ENCODE measurements at places on chromosomes 7 and 10. TPM values are rescaled to one million over a fixed set of nuclear protein-coding genes. Genes with fewer than 3 reads are reported as not detected.

ADAM12 gene
- 4.3 TPM for total RNA-seq

WDFY4 gene
- not detected for total RNA-seq

ZPBP gene
- total RNA-seq: not detected

STK32C gene
- 48.8 TPM for total RNA-seq

ABCC2 gene
- 138 TPM for total RNA-seq

SPDYE9 gene
- total RNA-seq: not detected

ACSM6 gene
- not detected for total RNA-seq

ZCWPW1 gene
- total RNA-seq: 1.1 TPM

DAGLB gene
- total RNA-seq: 20.2 TPM

C7orf25 gene
- total RNA-seq: 3.2 TPM

IFIT3 gene
- 5.0 TPM for total RNA-seq

RBM20 gene
- total RNA-seq: 2.6 TPM

GIMAP5 gene
- total RNA-seq: not detected

VPS37D gene
- 6.6 TPM for total RNA-seq

TMEM178B gene
- total RNA-seq: 1.5 TPM

DPCD gene
- 41.4 TPM for total RNA-seq

SMKR1 gene
- total RNA-seq: 10.1 TPM

ABHD11 gene
- total RNA-seq: 27.6 TPM

GIMAP2 gene
- not detected for total RNA-seq

HMX2 gene
- total RNA-seq: not detected

NPC1L1 gene
- 0.11 TPM for total RNA-seq

FAM25A gene
- not detected for total RNA-seq

C10orf67 gene
- 0.17 TPM for total RNA-seq

DPP6 gene
- total RNA-seq: not detected

UPK3B gene
- 19.4 TPM for total RNA-seq

C10orf62 gene
- not detected for total RNA-seq

LRIT1 gene
- total RNA-seq: not detected

RPEL1 gene
- 0.09 TPM for total RNA-seq

SERPINE1 gene
- 1,665 TPM for total RNA-seq

SKIDA1 gene
- 0.91 TPM for total RNA-seq

TAS2R41 gene
- not detected for total RNA-seq

VPS26A gene
- total RNA-seq: 45.2 TPM

NAT16 gene
- total RNA-seq: 0.06 TPM

SFRP5 gene
- 1.8 TPM for total RNA-seq

FAM24B gene
- total RNA-seq: 14.8 TPM

FAM13C gene
- total RNA-seq: 0.05 TPM

JAKMIP3 gene
- total RNA-seq: 1.1 TPM

PSMG3 gene
- total RNA-seq: 100 TPM

NOD1 gene
- 5.3 TPM for total RNA-seq

OR2A5 gene
- total RNA-seq: not detected

CREB5 gene
- 5.3 TPM for total RNA-seq

BEND7 gene
- 8.7 TPM for total RNA-seq

SGCE gene
- 51.5 TPM for total RNA-seq

SEMA3D gene
- 0.03 TPM for total RNA-seq

SLC26A5 gene
- total RNA-seq: not detected

GPR26 gene
- not detected for total RNA-seq

FOXP2 gene
- total RNA-seq: not detected

PRSS2 gene
- total RNA-seq: not detected

UCN3 gene
- total RNA-seq: not detected

GTPBP4 gene
- total RNA-seq: 103 TPM

GIMAP4 gene
- not detected for total RNA-seq

ZNF804B gene
- not detected for total RNA-seq

CUZD1 gene
- total RNA-seq: 1.4 TPM

GHITM gene
- 214 TPM for total RNA-seq

PTPRZ1 gene
- not detected for total RNA-seq

Data from A549 treated with GW870086 at 1 μM for 4 hours (cell line).